ENCODE measurements at places on chromosomes 6 and 20. TPM values are rescaled to one million over a fixed set of nuclear protein-coding genes. Genes with fewer than 3 reads are reported as not detected.

DNA sequence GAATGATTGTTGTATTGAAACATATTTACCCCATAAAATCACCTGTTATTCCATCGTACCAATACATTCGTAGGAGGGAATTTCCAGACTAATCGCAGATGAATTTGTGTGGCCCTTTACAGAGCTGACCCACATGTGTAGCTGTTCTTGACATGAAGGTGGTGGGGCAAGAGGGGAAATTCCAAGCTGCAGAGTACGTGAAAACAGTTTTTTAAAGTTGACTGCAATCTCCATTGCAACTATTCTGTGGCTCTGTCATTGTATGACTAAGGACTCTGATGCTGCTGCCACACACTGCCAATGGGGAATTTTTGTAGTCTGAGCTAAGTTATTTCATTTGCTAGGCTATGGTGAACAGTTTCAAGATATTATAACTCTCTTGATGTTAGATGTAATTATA is 46.4 kb upstream of the ADTRP start:
- DNase-seq = no peak

DNA sequence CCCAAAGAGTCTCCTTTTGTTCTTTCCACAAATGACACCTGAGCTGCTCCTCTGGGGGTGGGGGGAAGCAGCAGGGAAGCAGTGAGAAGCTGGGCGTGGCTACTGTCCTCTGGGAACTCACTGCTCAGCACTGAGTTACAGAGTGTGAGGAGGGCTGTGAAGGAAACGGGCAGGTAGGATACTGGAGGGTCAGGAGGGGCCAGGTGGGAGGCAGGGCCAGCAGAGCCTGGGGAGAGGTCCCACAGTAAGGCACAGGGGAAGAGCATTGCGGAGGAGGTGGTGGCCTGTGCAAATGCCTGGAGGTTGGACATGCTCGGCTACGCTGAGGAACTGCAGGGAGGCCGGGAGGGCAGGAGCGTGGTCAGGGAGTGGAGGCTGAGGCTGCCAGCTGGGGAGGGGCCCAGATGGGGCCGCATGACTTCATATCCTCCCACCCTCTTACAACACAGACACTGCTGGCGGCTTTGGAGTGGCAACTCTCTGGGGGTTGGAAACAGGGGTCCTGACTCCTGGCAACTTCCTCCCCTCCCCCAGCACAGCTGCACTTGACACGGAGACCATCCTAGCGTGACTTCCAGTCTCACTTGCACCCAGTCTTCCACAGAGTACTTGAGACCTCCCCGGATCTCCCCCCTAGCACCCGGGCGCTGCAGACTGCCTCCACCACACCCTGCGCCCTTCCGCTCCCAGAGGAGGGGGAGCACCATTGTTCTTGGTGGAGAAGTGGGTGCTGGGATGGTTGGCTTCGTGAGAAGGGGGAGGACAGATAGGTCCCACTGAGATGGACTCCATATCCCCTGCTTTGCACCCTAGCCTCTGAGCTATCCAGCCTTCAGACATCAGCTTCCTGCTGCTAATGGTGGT is 34.2 kb downstream of the RBM38 start:
- DNase-seq = no peak

DNA sequence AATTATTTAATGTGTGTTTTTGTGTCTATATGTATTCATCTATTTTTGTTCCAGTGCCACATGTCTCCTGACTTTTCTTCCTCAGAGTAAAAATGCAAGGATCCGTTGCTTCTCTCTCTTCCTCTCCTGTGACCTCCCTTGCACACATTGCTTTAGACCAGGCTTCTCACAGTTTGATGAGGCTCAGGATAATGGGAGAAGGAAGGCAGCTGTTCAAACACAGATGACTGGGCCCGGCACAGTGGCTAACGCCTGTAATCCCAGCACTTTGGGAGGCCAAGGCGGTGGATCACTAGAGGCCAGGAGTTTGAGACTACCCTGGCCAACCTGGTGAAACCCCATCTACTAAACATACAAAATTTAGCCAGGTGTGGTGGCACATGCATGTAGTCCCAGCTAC is 241.9 kb downstream of the SAMD5 start:
- no peak for DNase-seq

GRCh38 chr6:37456126-37456525 is 23.1 kb downstream of the CMTR1 start:
- no peak for DNase-seq

- DNase-seq = no peak
Observed at GRCh38 chr20:62059920-62060630, 5.6 kb downstream of the TAF4 start.

DNA sequence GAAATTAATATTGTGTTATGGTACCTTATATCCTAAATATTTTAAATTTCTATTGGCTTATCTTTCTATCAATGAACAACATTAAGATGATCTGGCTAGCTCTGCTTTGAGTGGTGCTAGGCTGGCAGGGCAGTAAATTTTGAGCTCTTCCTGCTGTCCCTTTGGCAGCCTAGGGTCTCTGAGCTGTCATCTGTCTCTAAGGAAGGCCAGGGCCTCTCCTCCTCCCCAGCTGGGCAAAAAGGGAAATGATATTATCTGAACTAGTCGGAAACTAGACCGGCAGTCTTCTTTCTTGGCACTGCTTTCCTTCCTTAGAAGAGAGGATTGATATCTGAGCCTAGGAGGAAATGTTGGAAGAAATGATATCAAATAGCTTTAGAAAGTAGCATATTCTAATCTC is 176.7 kb upstream of the BTBD3 start:
- no peak for DNase-seq

GRCh38 chr6:6816716-6817115 is 228.2 kb downstream of the LY86 start:
- DNase-seq = no peak

The SSTR4 gene
- total RNA-seq = not detected

Measured in activated CD4-positive, alpha-beta memory T cell treated with anti-CD3 and anti-CD28 coated beads, Interleukin-2, amount 10 ng/mL, durations not matched to agents 7 days and 5 days (primary cell).